Mammary epithelial cell (primary cell): ENCODE measurements at places on chromosomes 5 and 9.

GRCh38 chr9:97559111-97559514 is 57.6 kb downstream of the TMOD1 start:
- peak; percentile 19 for DNase-seq

GRCh38 chr5:100749771-100750284 is 153.3 kb downstream of the ST8SIA4 start:
- DNase-seq, result no peak

DNA sequence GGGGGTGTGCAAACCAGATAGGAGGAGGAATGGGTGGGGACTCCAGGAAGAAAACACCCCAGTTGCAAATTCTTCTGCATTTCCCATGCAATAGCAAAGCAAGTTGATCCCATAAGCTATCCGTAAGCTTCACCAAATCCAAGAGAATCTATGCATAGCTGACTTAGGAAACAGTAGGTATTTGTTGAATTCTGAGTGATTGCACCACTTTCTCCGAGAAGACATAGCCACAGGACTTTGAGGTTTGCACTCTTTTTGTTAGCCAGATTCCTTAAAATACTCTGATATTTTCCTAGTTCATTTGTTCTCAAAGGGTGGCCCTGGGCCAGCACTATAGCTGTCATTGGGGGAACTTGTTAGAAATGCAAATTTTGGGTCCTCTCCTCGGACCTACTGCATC is 271.9 kb downstream of the SLIT3 start:
- no peak for DNase-seq

GRCh38 chr5:144395704-144396103 is 225.0 kb downstream of the KCTD16 start:
- DNase-seq, result no peak

DNA sequence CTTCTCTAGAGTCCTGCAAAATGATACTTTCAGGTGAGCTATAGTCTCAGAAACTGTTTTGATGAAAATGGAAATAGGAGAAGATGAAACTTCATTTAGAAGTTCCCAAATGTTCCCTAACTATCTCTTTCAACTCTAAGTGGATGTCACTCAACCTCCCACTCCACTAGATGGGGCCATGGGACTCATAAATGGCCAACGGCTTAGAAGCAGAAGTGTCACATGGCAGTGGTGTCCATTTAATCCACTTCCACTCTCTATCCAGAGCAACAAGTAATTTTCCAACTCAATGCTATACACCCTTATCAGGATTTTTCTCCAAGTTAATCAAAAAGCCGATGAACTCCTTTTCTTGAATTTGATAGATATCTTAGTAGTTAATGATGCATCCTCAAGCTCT is 295.7 kb downstream of the EDIL3 start:
- DNase-seq, result no peak

- DNase-seq, result peak; percentile 74
Observed at GRCh38 chr9:136725612-136726011, 13.2 kb downstream of the DIPK1B start.

- no peak for DNase-seq
Observed at GRCh38 chr9:138040446-138041430, 163.2 kb downstream of the CACNA1B start.

DNA sequence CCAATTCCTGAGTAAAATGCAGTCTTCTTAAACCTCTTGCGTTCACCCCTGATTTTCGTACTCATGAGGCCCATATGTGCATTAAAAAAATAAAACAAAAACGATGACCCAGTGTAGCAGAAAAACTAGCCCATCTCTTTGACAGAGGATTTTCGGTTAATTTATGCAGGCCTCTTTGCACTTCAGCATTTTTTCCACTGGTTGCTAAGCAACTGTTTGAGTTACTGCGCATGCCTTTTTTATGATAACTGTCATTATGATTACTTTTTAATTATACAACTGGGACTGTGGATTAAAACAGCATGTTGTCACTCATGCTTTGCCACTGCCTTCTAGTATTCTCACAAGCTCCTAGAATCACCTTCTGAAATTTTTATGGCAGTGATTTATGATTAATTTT is 165.0 kb downstream of the SMARCA2 start:
- no peak for DNase-seq

DNA sequence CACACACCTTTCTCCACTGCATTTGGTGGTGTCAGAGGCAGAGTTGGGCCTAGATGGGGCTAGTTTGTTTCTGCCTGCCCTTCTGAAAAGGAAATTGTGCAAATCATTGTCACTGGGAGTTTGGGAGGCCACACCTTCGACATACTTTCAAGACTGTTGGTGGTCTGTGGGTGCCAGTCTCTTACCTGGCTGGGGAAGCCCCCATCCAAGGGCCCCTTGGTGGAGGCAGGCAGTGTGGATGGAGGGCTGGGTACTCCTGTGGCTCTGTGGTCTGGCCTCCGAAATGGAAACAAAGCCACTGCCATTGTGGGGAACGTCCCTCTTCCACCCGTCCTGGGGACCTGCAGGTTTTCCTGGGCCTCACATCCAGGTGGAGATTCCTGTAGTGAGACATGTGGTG is 10.9 kb upstream of the PHYHD1 start:
- no peak for DNase-seq

- no peak for DNase-seq
Observed at GRCh38 chr5:88670461-88670860, 212.5 kb downstream of the MEF2C start.

GRCh38 chr9:91776409-91777291 is 173.4 kb downstream of the ROR2 start:
- no peak for DNase-seq

DNA sequence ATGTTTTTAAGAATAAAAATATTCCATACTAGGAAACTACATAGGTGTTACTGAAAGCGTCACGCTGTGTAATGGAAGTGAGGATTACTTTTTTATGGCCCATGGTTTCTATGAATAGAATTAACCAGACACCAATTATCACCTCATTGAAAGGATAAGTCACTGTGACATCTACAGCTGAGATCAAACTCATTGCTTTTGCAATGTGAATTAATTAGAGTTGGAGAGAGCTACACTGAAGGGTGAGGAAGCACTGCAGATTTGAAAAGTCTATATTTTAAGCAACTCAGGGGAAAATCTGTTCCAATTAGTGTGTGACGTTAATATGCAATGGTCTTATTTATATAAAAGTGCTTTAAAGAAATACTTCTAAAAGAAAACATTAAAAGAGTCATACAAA is 1300.1 kb upstream of the DMAC1 start:
- no peak for DNase-seq

DNA sequence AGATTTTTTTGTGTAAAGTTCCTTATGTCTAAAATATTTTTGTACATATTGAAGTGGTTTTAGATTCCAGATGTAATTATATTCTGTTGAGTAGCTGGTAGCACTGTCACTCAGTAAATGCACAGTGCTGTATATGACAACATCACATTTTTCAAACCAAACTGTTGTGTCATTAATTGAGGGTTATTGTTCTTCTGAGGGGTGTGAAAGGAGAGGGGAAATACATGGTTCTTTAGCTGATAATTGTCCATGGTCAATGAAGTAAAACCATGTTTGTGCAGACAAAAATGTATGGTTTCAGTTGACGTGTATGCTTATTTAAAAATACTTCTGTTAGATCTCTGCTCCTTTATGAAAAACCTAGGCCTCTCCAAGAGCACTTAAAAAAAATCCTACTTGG is 3.3 kb downstream of the ZNF462 start:
- no peak for DNase-seq

DNA sequence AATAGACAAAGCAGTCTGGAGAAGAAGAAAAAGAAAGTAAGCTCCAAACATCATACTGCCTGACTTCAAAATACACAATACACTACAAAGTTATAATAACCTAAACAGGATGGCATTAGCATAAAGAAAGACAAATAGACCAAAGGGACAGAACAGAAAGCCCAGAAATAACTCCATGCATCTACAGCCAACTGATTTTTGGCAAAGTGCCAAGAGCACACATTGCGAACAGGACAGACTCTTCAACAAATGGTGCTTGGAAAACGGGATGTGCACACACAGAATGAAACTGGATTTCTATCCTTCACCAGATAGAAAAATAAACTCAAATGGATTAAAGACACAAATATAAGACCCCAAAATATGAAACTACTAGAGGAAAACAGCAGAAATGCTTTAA is 66.6 kb upstream of the SPATA31E1 start:
- no peak for DNase-seq

DNA sequence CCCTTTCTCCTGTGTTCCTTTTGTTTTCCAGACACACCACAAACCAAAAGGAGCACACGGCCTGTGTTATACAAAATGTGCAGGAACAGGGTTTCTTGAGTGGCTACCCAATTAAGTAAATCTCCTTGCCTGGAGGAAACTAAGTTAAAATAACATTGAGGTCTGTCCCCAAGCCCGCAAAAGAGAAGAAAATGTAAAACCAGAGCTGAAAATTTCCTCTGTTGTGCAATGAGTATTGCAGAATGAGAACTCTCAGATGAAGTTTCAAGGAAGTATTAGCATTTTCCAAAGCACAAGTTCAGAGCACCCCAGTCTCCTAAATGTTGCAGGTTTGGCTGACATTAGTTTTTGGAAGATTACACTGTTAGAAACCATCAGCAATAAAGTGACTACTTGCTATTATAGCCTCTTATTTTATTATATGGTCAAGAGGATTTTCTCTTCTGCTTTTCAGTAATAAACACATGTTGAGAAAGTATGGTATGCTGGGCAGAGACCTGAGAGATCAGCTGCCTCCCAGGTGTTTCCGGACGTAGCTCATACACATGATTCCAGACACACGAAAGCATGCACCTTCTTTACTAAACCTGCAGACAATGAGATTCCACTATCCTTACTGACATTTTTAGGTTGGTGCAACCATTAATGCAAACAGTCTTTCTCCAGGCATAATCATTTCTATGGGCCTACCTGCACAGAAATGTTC is 161.3 kb downstream of the SNCAIP start:
- DNase-seq, result peak; percentile 2

DNA sequence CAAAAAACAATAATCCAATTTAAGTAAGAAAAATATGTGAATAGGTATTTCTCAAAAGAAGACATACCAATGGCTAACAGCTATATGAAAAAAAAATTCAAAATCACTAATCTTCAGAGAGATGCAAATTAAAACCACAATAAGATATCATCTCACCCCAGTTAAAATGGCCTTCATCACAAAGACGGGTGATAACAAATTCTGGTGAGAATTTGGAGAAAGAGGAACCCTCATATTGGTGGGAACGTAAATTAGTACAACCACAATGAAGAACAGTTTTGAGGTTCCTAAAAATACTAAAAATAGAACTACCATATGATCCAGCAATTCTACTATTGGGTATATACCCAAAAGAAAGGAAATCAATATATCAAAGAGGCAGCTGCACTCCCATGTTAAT is 94.3 kb downstream of the TMEM167A start:
- DNase-seq, result no peak

GRCh38 chr5:43353668-43354067 is 40.5 kb upstream of the HMGCS1 start:
- peak; percentile 4 for DNase-seq

- no peak for DNase-seq
Observed at GRCh38 chr9:32291370-32291769, 93.1 kb upstream of the ACO1 start.

- DNase-seq, result no peak
Observed at GRCh38 chr9:21853414-21853813, 51.0 kb downstream of the MTAP start.

- DNase-seq, result no peak
Observed at GRCh38 chr9:37342493-37342892, 80.0 kb upstream of the GRHPR start.

- no peak for DNase-seq
Observed at GRCh38 chr5:137004279-137004678, 494.8 kb downstream of the SPOCK1 start.

- DNase-seq, result no peak
Observed at GRCh38 chr5:132017316-132017715, 5.9 kb upstream of the ACSL6 start.

DNA sequence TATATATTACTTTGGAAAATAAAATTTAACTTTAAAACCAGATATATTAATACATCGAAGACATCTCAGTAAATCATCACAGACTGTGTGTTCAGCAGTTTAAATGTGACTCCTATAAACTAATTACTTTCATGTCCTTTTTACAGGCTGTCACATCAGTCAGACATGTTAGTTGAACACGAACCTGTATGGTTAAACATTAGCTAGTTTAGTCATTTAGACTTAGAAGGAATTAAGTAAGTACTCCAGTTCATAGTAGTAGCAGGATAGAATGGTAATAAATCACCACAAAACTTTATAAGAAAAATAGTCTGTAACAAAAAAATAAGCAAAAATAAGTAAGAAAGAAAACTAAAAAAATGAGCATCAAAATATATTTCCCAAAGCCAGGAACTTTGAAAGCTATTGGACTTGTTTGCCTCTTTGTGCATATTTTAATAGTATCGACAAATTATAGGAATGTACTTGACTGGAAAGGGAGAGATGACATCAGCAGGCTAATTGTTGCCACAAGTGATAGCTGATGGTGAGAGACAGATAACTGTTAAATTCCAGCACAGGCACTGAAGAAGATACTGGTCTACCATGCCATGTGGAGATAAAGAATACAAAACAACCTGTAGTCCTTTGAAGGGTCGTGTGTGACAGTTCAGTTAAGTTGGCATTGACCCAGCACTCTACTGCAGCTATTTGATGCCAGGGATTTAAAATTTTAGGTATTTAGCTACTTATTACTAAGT is 83.9 kb downstream of the RIC1 start:
- no peak for DNase-seq
